Aortic smooth muscle cell (primary cell): ENCODE measurements at places on chromosomes 1 and 21. TPM values are rescaled to one million over a fixed set of nuclear protein-coding genes. Genes with fewer than 3 reads are reported as not detected.

OLIG2 gene
- total RNA-seq, result not detected in 2 replicates

RGS8 gene
- under 0.01 TPM in 1 of 2 replicates, not detected in the other for total RNA-seq

CDA gene
- 0.12 TPM in 1 of 2 replicates, not detected in the other for total RNA-seq

CDCA8 gene
- 4.5 and 6.1 TPM in 2 replicates for total RNA-seq

NPL gene
- 3.0 and 3.2 TPM in 2 replicates for total RNA-seq

TTC39A gene
- total RNA-seq, result 3.3 and 4.7 TPM in 2 replicates

SHISA4 gene
- 13.9 and 19.8 TPM in 2 replicates for total RNA-seq

AIM2 gene
- total RNA-seq, result not detected in 2 replicates

CYYR1 gene
- 0.13 and 0.19 TPM in 2 replicates for total RNA-seq
